ENCODE measurements at places on chromosomes 2 and 18.
A peak's percentile ranks its signal among the peaks of the same experiment; 100 is the strongest.

GRCh38 chr2:20050104-20050645, 1.3 kb downstream of the LAPTM4A start:
- DNase-seq, result peak; percentile 63

- DNase-seq, result peak; percentile 85
Measured at GRCh38 chr18:41881285-41881684, 73.7 kb upstream of the PIK3C3 start.

DNA sequence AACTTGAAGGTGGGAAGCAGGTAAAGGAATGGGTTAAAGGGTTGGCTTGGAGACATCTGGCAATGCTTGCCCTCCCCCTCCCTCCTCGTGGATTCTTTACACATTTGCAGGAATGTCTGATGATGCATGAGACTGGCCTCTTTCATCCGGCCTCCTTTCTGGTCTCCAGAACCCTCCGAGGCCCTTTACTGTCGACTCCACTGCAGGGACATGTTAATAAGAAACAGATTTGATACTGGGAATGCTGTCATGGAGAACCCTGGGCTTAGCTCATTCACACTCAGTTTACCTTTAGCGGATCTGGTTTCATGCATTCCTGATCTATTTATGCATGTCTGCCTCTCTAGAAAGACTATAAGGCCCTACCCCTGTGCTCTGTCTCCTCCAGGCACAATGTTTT, 238.7 kb downstream of the TGIF1 start:
- DNase-seq, result peak; percentile 88

- DNase-seq, result no peak
Measured at GRCh38 chr2:64179582-64180321, 35.5 kb upstream of the PELI1 start.

DNA sequence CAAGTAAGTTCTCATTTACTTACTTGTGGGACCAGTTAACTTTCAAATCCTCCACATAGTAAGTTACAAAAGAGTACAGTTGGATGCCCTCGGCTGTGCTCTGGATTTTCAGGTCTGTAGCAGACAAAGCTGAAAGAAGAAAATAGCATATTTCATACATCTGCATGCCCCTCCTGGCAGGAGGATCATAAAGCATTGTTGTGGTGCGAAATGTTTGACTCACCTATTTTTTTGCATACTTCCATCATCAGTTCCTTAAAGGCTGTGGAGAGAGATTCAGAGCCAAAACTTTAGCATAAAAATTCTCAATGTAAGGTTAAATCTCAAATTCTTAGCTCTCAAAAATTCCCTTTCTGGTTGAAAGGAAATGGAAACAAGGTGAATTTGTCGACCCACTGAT, 70.8 kb upstream of the LPIN2 start:
- no peak for DNase-seq

GRCh38 chr2:204717591-204717990, 172.3 kb downstream of the PARD3B start:
- no peak for DNase-seq

- DNase-seq, result no peak
Measured at GRCh38 chr18:73621091-73621490, 526.5 kb downstream of the FBXO15 start.

DNA sequence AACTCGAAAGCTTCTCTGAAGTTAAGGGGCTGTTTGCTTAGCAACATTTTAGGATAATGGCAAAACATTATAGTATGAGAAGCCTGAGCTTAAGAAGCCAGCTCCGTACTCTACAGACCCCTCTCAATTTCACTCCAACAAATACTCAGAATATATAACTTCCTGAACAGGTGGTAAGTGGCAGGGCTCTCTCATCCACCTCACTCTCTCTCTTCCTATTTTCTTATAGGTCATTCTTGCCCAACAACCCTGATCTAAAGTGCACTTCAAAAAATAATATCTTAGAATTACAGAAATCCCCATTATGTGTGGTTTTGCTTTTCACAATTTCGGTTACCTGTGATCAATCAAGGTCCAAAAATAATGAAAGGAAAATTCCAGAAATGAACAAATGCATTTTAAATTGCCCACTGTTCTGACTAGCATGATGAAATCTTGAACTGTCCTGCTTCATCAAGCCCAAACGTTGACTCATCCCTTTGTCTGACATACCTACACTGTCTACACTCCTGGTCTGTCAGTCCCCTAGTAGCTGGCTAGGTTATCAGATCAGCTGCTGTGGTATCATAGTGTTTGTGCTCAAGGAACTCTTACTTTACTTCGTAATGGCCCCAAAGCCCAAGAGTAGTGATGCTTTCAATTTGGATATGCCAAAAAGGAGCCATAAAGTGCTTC, 122.8 kb upstream of the COL5A2 start:
- peak; percentile 39 for DNase-seq

DNA sequence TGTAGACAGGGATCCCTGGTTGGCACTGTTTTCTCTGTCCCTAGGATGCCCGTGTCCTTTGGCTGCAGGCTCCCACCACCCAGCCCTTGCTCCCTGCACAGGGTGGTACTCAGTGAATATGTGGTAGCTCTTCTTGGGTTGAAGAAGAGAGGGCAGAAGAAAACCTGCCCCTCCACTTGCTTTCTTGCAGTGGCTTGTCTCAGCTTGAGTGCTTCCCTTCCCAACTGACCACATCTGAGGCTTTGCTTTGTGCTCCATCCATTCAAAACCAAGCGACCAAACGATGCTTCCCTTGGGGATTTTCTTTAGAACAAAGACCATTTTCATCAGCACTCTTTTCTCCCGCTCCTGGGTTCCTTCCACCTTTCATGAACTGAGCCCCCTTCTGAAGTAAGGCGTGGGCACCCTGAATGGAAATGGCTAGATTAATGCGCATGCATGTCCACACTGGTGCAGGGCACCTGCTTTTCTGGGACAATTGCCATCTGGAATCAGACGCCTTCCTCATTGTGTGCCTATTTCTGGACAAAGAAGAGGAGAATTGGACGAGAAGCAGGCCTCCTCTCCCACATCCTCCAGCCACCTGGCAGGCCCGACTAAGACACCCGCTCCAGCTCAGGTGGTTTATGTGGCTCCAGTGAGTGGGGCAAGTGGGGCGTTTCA, 59.1 kb downstream of the ARL4C start:
- DNase-seq, result no peak

DNA sequence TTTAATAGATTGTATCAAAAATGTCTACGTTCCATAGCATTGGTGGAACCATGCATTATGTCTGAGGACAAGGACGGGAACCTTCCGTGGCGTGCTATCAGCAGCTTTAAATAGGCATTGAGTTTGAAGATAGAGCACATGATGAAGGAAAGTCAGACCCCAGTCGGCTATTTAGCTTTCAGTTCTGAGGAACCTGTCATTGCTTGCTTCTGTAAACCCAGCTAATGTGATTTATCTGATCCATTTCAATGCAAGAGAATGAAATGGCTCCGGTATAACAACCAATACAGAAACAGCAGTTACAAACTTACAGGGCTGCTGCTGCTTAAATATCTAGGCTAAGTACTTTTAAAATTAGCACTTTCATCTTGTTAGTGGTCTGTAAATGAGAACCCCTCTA, 503.3 kb downstream of the RNF144A start:
- no peak for DNase-seq

DNA sequence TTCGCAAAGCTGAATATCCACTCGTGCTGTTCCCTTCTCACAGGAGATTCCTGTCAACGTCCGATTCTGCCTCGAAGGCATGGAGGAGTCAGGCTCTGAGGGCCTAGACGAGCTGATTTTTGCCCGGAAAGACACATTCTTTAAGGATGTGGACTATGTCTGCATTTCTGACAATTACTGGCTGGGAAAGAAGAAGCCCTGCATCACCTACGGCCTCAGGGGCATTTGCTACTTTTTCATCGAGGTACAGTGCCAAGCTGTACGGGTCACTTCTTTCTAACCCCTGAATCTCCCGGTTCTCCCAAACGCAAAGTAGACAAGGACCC, 14.6 kb downstream of the CNDP2 start:
- no peak for DNase-seq

DNA sequence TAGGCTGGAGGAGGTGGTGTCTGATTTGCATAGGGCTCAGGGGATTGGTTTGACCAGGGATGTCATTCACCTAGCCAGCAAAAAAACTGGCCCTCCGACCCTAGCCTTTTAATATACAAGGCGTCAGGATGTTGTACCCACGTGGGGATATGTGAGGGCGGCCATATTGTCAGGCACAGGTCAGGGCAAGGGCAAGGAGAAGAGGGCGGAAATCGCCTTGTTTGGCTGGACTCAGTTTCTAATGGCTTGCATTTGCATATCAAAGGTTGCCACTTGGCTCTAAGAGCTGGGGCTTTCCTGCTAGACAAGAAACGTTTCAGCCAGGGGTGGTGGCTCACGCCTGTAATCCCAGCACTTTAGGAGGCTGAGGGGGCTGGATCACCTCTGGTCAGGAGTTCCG, 24.9 kb upstream of the PDCL3 start:
- DNase-seq, result no peak

- DNase-seq, result no peak
Measured at GRCh38 chr18:31230495-31230894, 67.8 kb upstream of the DSC1 start.

DNA sequence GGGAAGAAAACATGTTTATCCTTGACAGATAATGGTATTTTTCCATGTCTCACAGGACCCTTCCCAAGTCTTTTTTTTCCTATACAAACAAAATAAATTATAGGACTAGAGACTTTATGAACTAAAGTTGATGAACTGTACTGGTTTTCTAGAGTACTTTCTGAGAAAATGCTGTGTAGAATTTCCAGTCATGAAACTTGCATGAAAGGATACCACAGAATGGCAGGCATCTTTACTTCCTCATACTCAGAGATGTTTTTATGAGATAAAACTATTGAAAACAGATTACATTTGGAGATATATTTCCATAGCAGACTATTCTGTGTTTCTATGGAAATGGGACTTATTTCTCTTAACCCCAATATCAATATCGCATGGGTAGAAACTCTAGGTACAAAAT, 403.5 kb downstream of the PARD3B start:
- DNase-seq, result no peak

GRCh38 chr18:77092104-77093066, 40.2 kb downstream of the MBP start:
- DNase-seq, result no peak

DNA sequence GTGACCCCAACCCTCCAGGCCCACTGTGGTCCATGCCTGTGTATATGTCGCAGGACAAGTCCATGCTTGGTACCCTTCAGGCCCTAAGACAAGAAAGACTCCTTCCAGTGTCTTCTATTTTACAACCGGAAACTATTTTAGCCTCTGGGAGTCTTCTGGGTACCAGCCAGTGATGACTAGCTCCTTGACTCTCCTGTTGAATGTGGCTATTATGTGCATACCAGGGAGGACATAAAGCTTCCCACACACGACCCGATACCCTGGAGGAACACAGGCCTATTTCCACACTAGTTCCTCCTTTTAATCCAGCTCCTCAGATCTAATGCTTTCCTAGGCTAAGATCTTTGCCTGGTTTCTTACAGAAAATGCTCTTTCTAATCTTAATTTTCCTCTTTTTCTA, 178.1 kb downstream of the NCKAP5 start:
- DNase-seq, result no peak

- DNase-seq, result no peak
Measured at GRCh38 chr2:43389581-43390466, 163.4 kb upstream of the ZFP36L2 start.

DNA sequence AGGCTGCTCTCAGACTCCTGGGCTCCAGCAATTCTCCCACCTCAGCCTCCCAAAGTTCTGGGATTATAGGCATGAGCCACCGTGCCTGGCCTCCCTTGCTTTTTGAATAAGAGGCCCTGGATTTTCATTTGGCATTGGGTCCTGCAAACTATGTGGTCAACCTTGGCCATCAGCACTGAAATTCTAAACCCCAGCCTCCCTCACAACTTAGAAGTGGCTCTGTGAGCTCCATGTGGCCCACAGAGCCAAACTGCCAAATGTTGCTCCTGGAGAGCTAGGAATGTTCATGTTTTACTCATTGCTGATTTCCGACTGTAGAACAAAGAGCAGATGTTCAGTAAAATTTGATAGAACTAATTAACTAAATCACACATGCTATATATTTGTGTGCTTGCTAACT, 210.6 kb upstream of the AGAP1 start:
- DNase-seq, result no peak
